CD8-positive, alpha-beta T cell (primary cell): ENCODE measurements at places on chromosomes 11 and 22. TPM values are rescaled to one million over a fixed set of nuclear protein-coding genes. Genes with fewer than 3 reads are reported as not detected.

Gene MRGPRX4
- total RNA-seq = not detected

Gene PKDREJ
- total RNA-seq = not detected

Gene B3GAT1
- 0.30 TPM for total RNA-seq

Gene GSTT2
- total RNA-seq = not detected

Gene INPP5J
- 0.11 TPM for total RNA-seq

Gene RPS25
- 2,869 TPM for total RNA-seq

Gene PLAAT5
- not detected for total RNA-seq

Gene CRYBB2
- total RNA-seq = not detected
